Muscle of leg (tissue), 16 donors: ENCODE measurements at places on chromosomes 16 and 17.

DNA sequence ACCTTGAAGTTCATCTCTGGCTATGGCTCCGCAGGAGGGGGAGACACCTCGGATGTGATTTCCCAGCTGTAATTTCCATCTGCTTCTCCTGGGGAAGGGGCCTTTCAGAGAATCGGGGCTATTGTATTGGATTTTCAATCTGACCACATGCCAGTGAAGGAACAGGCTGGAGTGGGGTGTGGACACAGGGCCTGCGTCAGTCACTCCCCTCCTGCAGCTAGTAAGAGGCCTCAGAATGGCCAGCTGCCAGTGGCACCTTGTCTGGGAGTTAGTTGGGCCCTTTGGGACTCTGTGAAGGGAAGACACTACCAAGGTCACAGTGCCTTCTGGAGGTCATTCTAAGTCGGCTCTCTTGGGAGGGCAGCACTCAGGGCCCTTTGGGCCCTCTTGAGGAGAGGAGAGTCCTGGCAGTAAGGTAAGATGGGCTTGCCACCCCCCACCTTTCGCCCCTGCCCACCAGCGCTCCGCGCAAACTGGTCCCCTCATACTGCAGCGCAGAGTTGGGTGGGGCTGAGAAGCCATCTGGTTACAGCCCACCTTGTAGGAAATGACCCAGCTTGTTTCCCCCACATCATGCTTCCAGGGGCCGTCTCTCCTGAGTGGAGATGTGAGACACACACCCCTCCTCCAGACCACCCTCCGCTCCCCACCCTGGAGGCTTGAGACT, 5.4 kb downstream of the NXPH3 start:
- DNase-seq, result no peak

DNA sequence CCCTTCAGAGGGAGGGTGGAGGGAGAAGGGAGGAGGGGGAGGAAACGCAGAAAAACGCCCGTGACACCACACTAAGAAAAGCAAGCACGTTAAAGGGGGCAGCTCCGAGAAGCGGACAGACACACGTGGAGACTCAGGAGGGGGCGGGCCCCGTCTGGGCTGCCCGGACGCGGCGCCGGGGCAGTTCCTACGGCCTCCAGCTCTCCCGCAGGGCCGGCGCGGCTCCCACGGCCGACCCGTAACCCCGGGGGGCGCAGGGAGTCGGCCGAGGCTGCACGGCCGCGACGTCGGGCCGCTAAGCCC, 362 bp downstream of the KLHDC4 start:
- no peak for DNase-seq

DNA sequence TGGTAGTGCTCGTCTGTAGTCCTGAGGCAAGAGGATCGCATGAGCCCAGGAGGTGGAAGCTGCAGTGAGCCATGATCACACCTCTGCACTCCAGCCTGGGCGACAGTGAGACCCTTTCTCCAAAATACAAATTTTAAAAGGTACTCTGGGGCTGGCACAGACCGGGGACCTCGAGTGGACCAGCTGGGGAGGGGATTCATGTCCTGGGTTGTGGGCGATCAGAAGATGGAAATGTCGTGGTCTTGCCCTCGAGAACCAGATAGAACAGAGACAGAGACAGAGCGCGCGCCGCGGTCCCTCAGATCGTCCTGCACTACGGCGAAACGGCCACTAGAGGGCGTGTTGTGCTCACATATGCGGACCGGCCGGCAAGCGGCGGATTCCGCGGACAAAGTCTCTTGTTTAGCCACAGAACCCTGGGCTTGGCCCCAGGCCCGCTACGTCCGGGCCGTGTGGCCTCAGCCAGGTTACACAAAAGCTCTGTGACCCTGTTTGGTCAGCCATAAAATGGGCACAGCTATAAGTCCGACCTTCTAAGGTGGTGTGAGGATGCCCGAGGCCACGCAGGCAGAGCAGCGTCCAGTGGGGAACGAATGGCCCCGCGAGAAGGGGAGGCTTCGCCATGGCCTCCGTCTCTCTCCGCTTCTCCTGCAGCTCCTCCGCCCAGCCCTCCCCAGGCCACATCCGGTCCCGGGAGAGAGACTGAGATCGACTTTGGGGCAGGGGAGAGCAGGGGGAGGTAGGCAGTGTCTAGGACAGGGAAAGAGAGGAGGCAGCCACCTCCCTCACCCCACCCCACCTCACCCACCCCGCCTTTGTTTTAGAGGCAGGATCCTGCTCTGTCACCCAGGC, 14.6 kb upstream of the SBK1 start:
- peak; percentile 86 for DNase-seq

GRCh38 chr17:16434662-16435061, 19.3 kb downstream of the TRPV2 start:
- no peak for DNase-seq

- no peak for DNase-seq
Observed at GRCh38 chr16:27445502-27446175, 43.7 kb downstream of the IL21R start.
